Karpas-422 (cell line): ENCODE measurements at places on chromosomes 6 and 20. TPM values are rescaled to one million over a fixed set of nuclear protein-coding genes. Genes with fewer than 3 reads are reported as not detected.

NTSR1 gene
- total RNA-seq, result not detected in 2 replicates

SLC32A1 gene
- not detected in 2 replicates for total RNA-seq

MTFR2 gene
- 4.3 and 7.2 TPM in 2 replicates for total RNA-seq

HCK gene
- total RNA-seq, result 16.9 and 22.5 TPM in 2 replicates

COL11A2 gene
- 0.41 and 1.0 TPM in 2 replicates for total RNA-seq

APOM gene
- total RNA-seq, result 6.7 and 7.6 TPM in 2 replicates

STMND1 gene
- not detected in 2 replicates for total RNA-seq

SMLR1 gene
- not detected in 2 replicates for total RNA-seq

PI16 gene
- total RNA-seq, result 0.07 TPM in 1 of 2 replicates, not detected in the other

SLPI gene
- total RNA-seq, result not detected in 2 replicates

CARMIL1 gene
- 0.04 TPM in 1 of 2 replicates, not detected in the other for total RNA-seq

RAET1L gene
- total RNA-seq, result not detected in 2 replicates

SRMS gene
- total RNA-seq, result not detected in 2 replicates

MANEA gene
- total RNA-seq, result 5.2 and 33.4 TPM in 2 replicates

TRIM39 gene
- total RNA-seq, result 16.2 and 22.1 TPM in 2 replicates

MROH8 gene
- total RNA-seq, result 1.3 and 1.9 TPM in 2 replicates

C6orf58 gene
- not detected in 2 replicates for total RNA-seq

CCM2L gene
- total RNA-seq, result 0.36 and 0.78 TPM in 2 replicates

C20orf141 gene
- total RNA-seq, result not detected in 2 replicates

SLC35D3 gene
- total RNA-seq, result not detected in 2 replicates

NOX3 gene
- not detected in 2 replicates for total RNA-seq

TSHZ2 gene
- 0.11 TPM in 1 of 2 replicates, not detected in the other for total RNA-seq

DNAH8 gene
- not detected in 2 replicates for total RNA-seq

CALHM4 gene
- total RNA-seq, result not detected in 2 replicates

PHACTR2 gene
- total RNA-seq, result not detected in 2 replicates

OLIG3 gene
- total RNA-seq, result not detected in 2 replicates

TMEM217 gene
- total RNA-seq, result 0.22 TPM in 1 of 2 replicates, not detected in the other

LGSN gene
- not detected in 2 replicates for total RNA-seq

NRM gene
- 16.9 and 38.1 TPM in 2 replicates for total RNA-seq

SYNGAP1 gene
- 16.3 and 16.7 TPM in 2 replicates for total RNA-seq

BANF2 gene
- not detected in 2 replicates for total RNA-seq

NNAT gene
- not detected in 2 replicates for total RNA-seq

DEFB121 gene
- not detected in 2 replicates for total RNA-seq

DPPA5 gene
- total RNA-seq, result not detected in 2 replicates

MLN gene
- not detected in 2 replicates for total RNA-seq

TRIM40 gene
- not detected in 2 replicates for total RNA-seq

OTOR gene
- not detected in 2 replicates for total RNA-seq

KCNQ5 gene
- total RNA-seq, result 29.1 and 50.5 TPM in 2 replicates

CASS4 gene
- not detected in 2 replicates for total RNA-seq

COL12A1 gene
- total RNA-seq, result not detected in 2 replicates

IGF2R gene
- total RNA-seq, result 9.6 and 10.5 TPM in 2 replicates

MAP7 gene
- total RNA-seq, result not detected in 2 replicates

HLA-DMB gene
- 116 and 142 TPM in 2 replicates for total RNA-seq

FOXQ1 gene
- total RNA-seq, result not detected in 2 replicates

SNAI1 gene
- 0.22 TPM in 1 of 2 replicates, not detected in the other for total RNA-seq

LYRM2 gene
- total RNA-seq, result 13.7 and 23.9 TPM in 2 replicates

RIMS4 gene
- total RNA-seq, result not detected in 2 replicates

MUC21 gene
- not detected in 2 replicates for total RNA-seq

IL17A gene
- total RNA-seq, result not detected in 2 replicates

ALDH5A1 gene
- 33.1 and 33.9 TPM in 2 replicates for total RNA-seq

MYLK2 gene
- 0.22 TPM in 2 replicates for total RNA-seq
